ENCODE measurements at places on chromosomes 13 and 19.
A peak's percentile ranks its signal among the peaks of the same experiment; 100 is the strongest.

DNA sequence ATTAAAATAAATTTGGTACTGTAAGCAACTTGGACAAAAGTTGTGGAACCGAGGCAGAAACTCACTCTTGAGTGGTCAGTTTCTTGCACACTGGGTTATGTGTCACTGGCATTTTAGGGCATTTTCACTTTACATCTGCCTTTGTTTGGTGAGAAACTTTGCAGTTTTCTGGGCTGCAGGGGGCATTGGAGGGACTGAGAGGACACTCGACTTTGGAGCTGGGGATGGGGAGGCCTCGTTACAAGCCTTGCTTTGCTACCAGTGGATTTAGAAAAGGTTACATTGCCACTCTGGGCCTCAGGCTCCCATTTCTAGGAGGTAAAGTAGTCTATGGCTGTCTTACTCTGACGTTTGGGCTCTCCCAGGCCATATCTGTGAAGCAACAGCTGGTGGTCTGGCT is 41.9 kb upstream of the ZNF536 start:
- no peak for DNase-seq

DNA sequence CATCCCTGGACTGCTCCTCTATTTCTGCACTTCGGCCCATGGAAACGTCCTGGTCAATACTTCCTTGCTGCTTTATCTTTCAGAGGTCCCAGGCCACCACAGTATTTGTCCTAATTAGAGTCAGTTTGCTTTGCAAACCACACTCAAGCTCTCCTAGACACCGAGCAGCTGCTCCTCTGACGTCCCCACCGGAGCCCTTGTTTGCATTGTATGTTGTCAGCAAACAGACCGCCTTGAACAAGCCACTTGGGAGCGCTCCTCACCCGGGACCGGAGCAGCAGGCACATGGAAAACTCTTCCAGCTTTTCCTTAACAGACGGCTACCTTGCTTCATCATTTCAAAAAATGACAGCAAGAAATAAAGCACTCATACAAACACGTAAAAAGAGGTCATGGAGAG is 51.5 kb upstream of the GTF3A start:
- no peak for DNase-seq

DNA sequence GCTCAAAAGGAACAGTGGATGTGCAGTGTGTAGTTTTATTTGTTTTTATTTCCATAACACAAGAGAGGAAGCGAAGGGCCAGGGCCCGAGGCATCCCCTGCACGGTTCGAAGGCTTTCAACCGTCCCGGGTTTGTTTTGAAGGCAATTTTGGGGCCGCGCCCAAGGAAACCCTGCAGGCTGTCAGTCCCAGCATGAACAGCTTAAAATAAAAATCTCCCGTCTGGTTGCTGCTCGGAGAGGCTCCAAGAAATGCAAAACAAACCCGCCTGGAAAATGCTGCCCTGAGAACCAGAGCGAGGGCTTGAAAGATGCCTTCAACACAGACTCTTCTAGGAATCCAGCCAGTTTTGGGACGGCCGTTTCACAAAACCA is 16.0 kb downstream of the LSM4 start:
- peak; percentile 37 for DNase-seq

GRCh38 chr13:42525035-42525504 is 48.9 kb upstream of the TNFSF11 start:
- DNase-seq = no peak

- DNase-seq = no peak
Observed at GRCh38 chr13:110964229-110965037, 49.6 kb upstream of the ANKRD10 start.

DNA sequence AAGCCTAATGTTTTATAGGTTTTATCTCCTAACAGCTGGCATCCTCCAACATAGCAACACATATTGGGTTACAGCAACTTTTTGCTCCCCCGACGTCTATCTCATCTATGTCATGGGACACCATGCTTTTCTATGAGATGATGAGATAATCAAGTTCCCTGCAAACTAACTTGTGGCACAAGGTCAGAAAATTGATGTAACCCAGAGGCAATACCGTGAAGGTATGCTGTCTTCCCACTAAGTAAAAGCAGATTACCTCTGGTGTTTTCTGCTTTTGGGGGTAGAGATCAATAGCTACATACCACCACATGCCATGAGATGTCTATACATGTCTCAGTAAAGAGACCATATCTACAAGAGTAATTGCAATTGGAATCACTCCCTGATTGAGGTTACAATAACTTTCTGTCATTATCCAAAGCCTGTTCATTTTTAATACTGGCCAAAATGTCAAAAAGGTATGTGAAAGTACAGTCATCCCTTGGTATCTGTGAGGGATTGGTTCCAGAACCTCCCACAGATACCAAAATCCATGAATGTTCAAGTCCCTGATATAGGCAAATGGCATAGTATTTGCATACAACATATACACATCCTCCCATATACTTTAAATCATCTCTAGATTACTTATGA is 131.3 kb downstream of the CYSLTR2 start:
- no peak for DNase-seq

DNA sequence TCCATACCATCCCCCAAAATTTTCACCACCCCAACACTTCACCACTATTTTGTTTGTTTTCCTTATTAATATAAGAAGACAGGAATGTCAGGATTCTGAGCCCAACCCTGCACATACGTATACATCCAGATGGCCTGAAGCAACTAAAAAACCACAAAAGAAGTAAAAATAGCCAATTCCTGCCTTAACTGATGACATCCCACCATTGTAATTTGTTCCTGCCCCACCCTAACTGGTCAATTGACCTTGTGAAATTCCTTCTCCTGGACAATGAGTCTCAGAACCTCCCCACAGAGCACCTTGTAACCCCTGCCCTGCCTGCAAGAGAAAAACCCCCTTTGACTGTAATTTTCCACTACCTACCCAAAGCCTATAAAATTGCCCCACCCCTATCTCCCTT is 132.5 kb downstream of the ZNF675 start:
- no peak for DNase-seq

- no peak for DNase-seq
Observed at GRCh38 chr19:53519446-53519845, 18.5 kb upstream of the ZNF331 start.

All from germinal center (tissue), 1 donor.